ENCODE measurements at places on chromosomes 13 and 19.

DNA sequence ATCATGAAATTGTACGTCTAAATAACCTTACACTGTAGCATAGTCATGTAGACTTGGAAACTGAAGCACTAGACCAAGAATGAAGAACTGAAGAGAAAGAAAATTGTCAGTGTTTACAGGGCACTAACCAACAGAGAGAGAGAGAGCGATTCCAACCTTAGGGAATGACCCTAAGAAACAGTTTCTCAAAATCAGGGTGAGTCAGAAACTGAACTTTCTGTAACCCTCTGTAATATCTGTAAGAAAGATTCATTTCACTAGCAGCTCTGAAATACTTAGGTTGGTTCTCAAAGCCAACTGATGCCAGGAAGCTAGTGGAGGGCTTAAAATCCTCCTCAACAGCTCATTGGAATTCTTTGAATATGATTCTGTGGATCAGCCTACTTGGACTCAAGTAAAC, 936.9 kb downstream of the EFNB2 start:
- DNase-seq = no peak

GRCh38 chr19:36009220-36009619, 607 bp upstream of the SYNE4 start:
- DNase-seq = peak; percentile 30

DNA sequence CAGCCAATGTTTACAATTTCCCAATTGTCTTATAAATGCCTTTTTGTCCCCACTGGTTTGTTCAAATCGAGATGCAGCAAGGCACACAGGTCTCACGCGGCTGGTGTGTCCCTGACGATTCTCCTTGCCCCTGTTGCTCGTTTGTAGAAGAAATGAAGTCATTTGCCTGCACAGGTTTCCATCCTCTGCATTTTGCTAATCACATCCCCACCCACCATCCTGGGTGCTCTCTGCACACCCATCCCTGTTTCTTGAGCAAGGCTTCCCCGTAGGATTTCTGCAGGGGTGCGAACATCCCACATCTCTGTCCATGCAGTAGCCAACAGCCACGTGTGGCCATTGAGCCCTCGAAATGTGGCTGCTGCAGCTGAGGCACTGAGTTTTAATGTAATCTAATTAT, 59.8 kb upstream of the SOX1 start:
- no peak for DNase-seq

DNA sequence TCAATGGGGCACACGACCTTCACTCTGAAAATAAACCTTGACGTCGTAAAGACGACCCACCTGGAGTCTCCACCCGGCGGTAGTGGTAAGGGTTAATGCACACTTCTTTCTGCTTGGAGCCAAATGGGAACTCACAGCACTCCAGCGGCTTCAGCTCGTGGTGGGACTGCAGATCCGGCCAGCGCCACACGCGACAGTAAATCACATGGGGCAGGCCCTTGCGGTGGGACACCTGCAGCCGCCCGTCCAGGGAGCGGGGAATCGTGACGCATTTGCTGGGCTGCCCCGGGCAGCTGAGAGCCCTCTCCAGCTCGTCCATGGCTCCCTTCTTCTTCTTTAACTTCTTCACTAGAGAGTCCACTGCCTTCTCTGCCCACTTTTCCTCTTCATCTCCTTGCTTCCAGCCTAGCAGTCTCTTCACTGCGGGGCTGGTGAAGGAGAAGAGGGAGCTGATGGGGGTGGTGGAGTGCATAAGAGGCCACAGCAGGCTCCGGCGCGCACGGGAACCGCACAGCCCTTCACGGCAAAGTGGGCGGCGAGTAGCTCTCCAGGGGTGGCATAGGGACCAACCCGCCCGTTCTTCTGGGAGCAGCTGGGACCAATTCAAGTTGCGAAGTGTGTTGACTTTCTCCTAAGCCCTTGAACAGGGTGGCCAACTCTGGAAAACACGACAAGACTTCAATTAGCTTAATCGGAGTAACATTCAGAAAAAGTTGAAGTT, 40.7 kb downstream of the SMAD9 start:
- no peak for DNase-seq

- DNase-seq = no peak
Measured at GRCh38 chr13:100842136-100842535, 167.5 kb upstream of the TMTC4 start.

GRCh38 chr19:47839913-47840312, 18.2 kb downstream of the CRX start:
- DNase-seq = no peak

DNA sequence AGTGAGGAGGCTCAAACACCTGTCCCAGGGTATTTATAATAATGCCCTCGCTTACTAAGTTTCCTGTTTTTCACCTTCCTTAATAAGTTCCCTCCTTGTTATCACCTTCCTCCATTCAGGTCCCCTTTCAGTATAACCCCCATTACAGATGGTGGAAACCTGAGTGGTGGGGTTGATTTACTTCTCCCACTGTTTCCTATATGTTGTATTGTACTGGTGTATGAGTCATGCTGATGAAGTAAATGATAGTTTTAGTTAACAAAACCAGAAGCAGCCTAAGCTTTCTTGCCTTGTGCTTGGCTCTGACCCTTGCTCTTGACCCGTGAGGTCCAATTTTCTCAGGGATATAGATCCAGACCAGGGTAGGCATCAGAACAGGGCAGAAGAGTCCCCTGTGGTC, 22.3 kb upstream of the TNFSF11 start:
- no peak for DNase-seq

DNA sequence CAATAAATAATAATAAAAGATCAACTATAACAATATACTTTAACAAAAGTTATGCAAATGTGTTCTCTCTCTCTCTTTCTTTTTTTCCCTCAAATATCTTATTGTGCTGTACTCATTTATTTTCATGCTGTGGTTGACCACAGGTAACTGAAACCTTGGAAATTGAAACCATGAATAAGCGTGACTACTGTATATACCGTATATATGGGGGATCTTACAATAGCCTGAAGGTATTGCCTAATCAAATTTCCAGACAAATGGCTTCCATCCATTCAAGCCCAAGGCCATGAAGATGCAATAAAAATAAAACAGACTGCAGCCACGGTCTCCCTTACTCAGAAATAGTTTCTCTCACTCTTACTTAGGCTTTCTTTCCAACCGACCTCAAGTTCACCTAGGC, 98.3 kb downstream of the SLITRK6 start:
- no peak for DNase-seq

DNA sequence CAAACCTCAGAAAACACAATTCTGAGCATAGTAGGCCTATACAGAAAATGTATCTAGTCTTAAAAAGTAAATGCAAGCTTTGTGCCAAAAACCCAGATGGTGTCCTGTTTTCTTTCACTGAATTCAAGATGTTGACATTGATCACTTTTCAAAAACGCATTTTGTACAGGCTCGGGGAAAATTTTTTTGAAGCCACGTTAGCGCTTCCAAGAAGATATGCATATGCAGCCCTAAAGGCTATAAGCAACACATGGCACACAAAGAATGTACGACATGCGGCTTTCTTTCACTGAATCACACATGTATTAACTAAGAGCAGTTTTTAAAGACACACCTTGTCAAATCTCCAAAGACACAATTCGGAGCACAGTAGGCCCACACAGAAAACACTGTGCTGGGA, 115.4 kb downstream of the MRPL57 start:
- no peak for DNase-seq
